Coronary artery (tissue), 2 donors: ENCODE measurements at places on chromosomes 13 and 19.
A peak's percentile ranks its signal among the peaks of the same experiment; 100 is the strongest.

GRCh38 chr13:62997696-62998095 lies 1582.0 kb upstream of the PCDH20 start:
- no peak for DNase-seq

DNA sequence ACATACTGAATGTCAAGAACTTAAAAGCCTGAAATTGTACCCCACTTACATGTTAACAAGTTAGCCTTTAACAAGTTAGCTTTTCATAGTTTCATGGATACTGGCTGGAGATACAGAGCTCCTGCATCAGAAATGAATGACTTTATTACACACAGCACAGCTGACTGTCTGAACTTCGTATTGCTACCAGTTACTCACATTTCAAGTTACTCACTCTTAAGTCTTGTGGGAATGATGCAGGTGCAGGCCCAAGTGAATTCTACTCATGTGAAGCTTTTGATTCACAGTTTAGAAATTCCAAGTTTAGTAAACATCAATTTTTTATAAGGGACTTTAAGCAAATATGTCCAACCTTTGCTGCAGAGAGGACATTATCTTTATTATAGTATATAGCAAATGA lies 762.2 kb upstream of the PRR20A start:
- DNase-seq, result no peak

DNA sequence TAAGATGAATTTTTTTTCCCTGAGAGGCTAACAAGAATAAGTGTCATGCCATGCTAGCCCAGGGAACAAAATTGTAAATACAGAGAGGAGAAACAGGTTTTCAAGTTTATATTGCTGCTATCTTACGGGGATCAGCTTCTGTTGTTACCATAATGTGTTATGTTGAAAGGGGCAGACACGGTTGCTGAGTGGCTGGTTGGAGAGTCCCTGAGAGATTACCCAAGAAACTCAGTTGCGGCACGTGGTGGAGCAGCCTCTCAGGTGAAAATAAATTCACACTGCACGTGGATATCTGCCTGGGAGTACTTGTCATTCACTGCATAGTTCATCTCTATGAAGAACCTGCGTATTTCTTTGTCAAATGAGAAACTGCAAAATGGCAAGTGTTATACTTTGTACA lies 293.6 kb downstream of the TDRD3 start:
- DNase-seq, result no peak

- no peak for DNase-seq
Measured at GRCh38 chr13:78759704-78760103, 100.7 kb upstream of the OBI1 start.

DNA sequence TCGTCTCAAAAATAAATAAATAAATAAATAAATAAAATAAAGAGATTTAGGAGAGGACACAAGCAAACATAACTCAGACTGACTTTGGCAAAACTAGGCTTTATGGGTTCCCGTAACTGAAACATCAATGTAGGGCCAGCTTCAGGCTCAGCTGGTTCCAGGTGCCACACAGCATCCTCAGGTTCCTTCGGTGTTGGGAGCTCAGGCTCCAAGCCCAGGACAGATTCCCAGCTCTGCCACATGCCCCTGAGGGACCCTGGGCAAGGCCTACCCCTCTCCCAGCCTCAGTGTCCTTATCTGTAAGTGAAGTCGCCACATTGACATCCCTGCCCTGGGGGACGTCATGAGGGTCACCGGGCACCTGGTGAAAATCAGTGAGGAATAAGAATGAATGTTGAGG lies 18.7 kb downstream of the MISP start:
- DNase-seq, result no peak

DNA sequence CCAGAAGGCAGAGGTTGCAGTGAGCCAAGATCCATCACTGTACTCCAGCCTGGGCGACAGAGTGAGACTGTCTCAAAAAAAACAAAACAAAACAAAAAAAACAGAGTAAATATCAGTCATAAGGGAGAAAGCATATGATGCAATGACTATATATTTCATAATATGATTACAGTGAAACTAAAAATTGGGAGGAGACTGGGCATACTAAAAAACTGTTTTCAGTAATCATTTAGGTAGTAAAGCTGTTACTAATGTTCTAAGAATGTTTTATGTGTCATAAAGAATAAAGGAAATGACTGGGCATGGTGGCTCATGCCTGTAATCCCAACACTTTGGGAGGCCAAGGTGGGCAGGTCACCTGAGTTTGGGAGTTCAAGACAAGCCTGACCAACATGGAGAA lies 15.9 kb downstream of the ZNF573 start:
- no peak for DNase-seq

DNA sequence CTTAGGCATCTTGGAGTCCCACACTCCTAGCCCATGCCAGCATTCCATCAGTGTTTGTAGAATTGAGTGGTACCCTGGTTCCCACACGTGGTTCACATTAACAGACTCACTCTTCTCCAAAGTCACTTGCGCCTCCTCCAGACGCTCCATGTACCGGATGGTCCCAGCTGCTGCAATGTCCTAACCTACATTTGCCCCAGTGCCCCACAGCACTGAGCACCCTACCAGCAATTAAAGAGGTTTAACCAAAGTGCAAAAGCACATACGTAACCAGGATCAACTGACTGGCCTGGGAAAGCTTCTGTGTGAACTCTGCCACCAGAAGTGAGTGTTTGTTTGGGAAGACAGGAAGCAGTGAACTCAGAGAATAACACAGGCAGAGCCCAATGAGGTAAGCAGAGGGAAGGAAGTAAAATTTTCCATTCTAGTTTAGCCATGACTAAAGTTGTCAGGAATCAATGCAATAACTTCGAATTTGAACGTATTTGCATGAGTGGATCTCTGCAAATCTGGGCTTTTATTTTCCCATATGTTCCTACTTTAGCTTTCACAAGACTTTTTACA lies 7.3 kb upstream of the MEDAG start:
- DNase-seq, result peak; percentile 93

DNA sequence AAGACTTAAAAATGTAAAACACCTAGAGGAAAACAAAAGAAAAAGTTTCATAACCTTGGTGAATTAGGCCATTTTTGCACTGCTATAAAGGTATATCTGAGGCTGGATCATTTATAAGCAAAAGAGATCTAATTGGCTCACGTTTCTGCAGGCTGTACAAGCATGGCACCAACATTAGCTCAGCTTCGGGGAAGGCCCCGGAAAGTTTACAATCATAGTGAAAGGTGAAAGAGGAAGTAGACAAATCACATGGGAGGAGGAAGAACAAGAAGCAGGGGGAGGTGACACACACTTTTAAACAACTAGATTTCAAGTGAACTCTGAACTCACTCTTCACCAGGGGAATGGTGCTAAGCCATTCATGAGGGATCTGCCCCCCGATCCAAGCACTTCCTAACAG lies 1358.5 kb upstream of the PCDH9 start:
- no peak for DNase-seq

GRCh38 chr19:10372690-10373089 lies 7.7 kb downstream of the TYK2 start:
- DNase-seq, result no peak

DNA sequence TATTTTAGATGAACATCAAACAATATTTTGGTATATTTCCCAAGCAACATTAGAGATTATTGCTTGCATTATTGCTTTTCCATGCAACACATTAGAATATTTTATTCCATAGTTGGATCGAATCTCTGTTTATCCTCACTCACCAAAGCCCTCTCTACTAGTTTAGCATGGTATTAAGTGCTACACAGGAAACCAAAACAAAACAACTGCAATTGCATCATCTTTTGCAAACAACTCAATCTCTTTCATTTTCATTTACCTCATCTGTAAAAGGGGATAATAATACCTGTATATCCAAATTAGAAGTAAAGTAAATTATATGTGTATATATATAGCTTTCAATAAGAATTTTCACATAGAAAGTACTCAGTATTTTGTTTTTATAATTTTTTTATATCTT lies 147.8 kb upstream of the PCDH9 start:
- DNase-seq, result no peak

GRCh38 chr19:8635422-8635821 lies 5.0 kb downstream of the NFILZ start:
- no peak for DNase-seq

GRCh38 chr19:13619203-13619632 lies 112.9 kb upstream of the CACNA1A start:
- DNase-seq, result no peak

DNA sequence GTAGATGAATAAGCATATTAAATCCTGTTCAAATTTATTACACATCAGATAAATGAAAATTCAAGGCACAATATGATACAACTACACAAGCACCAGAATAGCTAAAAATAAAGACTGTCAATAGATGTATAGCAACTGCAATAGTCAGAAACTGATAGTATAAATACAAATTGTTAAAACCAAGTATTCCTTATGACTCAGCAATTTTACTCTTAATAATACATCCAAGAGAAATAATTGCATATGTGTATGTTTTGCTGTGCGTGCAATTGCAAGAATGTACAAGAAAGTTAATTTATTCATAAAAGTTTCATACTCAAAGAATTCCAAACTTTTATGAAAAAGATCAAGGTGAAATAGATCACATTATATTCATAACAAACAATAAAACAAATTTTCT lies 1338.1 kb downstream of the OLFM4 start:
- no peak for DNase-seq

DNA sequence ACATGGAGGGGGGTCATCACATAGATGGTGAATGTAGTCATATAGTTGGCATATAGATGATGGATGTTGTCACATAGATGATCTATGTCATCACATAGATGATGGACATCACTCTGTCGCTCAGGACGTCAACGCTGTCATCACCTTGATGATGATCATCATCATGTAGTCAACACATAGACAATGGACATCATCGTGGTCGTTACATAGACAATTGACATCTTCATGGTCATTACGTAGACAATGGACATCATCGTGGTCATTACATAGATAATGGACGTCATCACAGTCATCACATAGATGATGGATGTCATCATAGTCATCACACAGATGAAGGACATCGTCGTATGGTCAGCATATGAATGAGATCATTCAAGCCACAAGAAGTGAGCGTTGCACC lies 28.6 kb upstream of the SLC15A1 start:
- DNase-seq, result no peak

GRCh38 chr13:30398601-30399072 lies 23.7 kb upstream of the UBE2L5 start:
- no peak for DNase-seq

DNA sequence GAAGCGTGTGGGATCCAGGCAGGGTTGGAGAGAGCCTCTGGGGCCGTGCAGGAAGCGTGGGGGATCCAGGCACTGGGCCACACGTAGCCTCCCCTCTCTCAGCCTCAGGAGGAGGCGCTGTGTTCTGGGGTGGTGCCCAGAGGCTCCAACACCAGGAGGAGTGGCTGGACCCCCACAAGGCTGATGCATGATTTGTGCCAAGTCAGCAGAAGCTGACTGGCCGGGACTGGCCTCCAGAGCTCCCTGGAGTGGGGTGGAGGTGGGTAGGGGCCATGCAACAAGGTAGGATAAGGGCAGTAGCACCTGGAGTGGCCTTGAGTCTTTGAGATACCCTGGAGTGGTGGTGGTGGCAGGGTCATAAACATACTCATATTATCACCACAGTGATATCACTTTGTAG lies 75.3 kb downstream of the ERICH6B start:
- DNase-seq, result no peak

- DNase-seq, result no peak
Measured at GRCh38 chr19:16376649-16377048, 52.0 kb downstream of the KLF2 start.

- DNase-seq, result no peak
Measured at GRCh38 chr19:30233375-30233774, 138.8 kb upstream of the ZNF536 start.

GRCh38 chr19:1953441-1954094 lies 12.6 kb downstream of the CSNK1G2 start:
- DNase-seq, result no peak

- no peak for DNase-seq
Measured at GRCh38 chr19:14318873-14319272, 62.4 kb upstream of the ADGRE5 start.

DNA sequence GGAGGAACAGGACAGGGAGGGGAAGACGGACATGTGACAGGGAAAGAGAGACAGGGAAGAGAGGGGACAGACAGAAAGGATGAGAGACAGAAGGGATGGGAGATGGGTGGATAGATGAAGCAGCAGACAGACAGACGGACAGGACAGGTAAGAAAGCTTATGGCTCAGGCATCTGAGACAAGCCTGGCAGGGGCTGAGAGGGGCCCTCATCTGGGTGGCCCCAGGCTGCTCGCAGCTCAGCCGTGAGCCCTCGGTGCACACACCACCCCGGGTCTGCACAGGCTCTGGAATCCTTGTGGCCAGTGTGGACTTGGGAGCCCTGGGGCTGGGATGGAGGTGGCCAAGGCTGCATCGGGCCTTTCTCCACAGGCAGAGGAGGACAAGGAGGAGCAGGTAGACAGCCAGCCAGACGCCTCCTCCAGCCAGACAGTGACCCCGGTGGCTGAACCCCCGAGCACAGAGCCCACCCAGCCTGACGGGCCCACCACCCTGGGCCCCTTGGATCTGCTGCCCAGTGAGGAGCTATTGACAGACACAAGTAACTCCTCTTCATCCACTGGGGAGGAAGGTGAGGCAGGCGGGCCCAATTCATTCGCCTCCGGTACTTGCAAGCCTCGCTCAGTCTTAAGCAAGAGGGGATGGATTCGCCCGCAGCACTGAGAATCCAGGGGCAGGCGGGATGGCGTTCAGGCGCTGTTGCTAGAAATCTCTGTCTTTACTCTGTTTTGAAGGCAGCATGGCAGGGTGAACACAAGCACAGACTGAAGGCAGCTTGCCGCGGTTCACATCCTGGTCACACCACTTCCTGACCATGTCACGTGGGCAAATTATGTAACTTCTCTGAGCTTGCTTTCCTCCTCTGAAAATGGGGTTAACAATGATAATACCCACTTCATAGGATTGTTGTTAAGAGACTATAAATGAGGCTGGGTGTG lies 14.0 kb downstream of the GRAMD1A start:
- peak; percentile 71 for DNase-seq

- DNase-seq, result no peak
Measured at GRCh38 chr13:34681405-34681955, 260.6 kb upstream of the NBEA start.
